Activated B cell treated with CpG ODN at 0.5 μM for 24 hours (primary cell): ENCODE measurements at places on chromosomes 5 and 9. TPM values are rescaled to one million over a fixed set of nuclear protein-coding genes. Genes with fewer than 3 reads are reported as not detected.

- peaks cover 3% of the 10 kb centered on the region for H3K36me3 ChIP-seq
- no peak overlapping the region for H3K27ac ChIP-seq
- no peak overlapping the region for H3K4me3 ChIP-seq
- no peak for DNase-seq
These were observed 118.4 kb downstream of the ARHGAP26 start for GRCh38 chr5:142888469-142889085.

DNA sequence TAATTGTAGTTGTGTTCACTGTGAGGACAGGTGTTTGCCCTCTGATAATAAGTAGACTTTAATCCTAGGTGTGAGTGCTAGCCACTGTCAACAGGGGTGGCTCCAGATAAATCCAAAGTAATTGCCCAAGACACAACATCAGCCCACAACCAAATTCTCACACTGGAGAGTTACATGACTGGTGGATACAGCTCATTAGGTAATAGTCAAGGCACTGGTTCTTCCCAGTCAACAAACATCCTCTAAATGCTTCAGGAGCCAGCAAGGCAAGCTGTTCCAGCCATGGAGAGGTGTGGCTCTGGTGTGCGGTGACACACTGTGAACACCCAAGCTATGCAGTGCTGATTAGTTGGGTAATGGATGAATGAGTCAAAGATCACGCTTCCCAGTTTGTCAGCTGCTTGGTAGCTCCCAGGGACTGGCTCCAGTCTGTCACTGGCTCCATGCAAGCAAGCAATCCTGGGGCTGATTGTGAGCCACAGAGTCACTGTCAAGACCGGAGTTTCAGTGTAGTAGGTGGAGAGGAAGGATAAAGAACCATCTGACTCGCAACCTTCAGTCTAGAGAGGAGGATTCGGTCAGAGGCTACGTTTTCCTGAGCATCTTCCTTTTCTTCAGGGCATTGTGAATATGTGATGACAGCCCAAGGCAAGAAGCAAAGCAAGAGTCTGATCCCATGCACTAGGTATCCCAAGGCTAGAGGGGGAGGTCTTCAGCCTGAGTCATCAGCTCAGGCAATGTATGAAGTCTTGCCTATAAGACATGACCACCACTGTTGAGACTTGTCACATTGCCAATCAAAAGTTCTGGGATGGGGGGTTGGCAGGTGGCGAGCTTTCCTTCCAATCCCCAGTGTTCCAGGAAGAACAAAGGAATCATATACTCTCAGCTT is 63.1 kb downstream of the UGCG start:
- no peak overlapping the region for H3K4me3 ChIP-seq
- DNase-seq: no peak
- no peaks in the 10 kb centered on the region for H3K27me3 ChIP-seq

DNA sequence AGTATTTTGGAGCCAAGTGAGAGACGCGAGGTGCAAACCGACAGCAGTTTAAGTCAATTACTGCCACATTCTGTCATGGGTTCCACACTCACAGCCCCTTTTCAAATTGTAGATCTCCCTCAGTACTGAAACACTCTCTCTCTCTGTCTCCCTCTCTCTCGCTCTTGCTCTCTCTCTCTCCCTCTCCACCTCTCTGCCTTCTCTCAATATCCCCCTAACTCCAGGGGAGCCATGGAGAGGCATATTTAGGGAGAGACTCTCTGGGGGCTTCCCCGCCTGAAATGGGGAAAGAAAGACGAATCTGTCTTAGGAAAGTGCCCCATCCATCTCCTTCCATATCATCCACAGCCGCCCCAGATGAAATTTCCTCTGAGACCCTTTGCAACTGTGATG is 1.6 kb downstream of the BRINP1 start:
- peaks cover 4% of the 10 kb centered on the region for H3K4me1 ChIP-seq
- H3K27me3 ChIP-seq: peaks cover 39% of the 10 kb centered on the region
- DNase-seq: no peak
- no peak overlapping the region for H3K27ac ChIP-seq
- no peak overlapping the region for H3K4me3 ChIP-seq

The ADAMTS19 gene
- not detected in 2 replicates for total RNA-seq

The PTGS1 gene
- 8.9 and 9.4 TPM in 2 replicates for total RNA-seq

The FCN2 gene
- total RNA-seq: not detected in 2 replicates

The PALM2AKAP2 gene
- not detected in 2 replicates for total RNA-seq

- peaks cover 77% of the 10 kb centered on the region for H3K4me1 ChIP-seq
- DNase-seq: no peak
- no peaks in the 10 kb centered on the region for H3K27me3 ChIP-seq
- peak overlapping the region; percentile 93 for H3K27ac ChIP-seq
- H3K36me3 ChIP-seq: no peaks in the 10 kb centered on the region
- H3K4me3 ChIP-seq: peak overlapping the region; percentile 15
These were observed 18.6 kb upstream of the ADRB2 start for GRCh38 chr5:148807851-148808250.

The GNA14 gene
- not detected in 2 replicates for total RNA-seq

- H3K27me3 ChIP-seq: no peaks in the 10 kb centered on the region
- no peaks in the 10 kb centered on the region for H3K4me1 ChIP-seq
- no peak for DNase-seq
- H3K36me3 ChIP-seq: no peaks in the 10 kb centered on the region
- H3K27ac ChIP-seq: no peak overlapping the region
- H3K4me3 ChIP-seq: no peak overlapping the region
These were observed 472.8 kb downstream of the DMRTA1 start for GRCh38 chr9:22919423-22919822.

- H3K4me3 ChIP-seq: no peak overlapping the region
- H3K27ac ChIP-seq: no peak overlapping the region
These were observed 3.6 kb upstream of the RORB start for GRCh38 chr9:74493512-74493911.

- H3K27me3 ChIP-seq: no peaks in the 10 kb centered on the region
- peaks cover 72% of the 10 kb centered on the region for H3K36me3 ChIP-seq
- peaks cover 14% of the 10 kb centered on the region for H3K4me1 ChIP-seq
- H3K27ac ChIP-seq: no peak overlapping the region
- H3K4me3 ChIP-seq: no peak overlapping the region
- DNase-seq: no peak
These were observed 60.4 kb downstream of the MTAP start for GRCh38 chr9:21862871-21863270.

The FOXD4L3 gene
- total RNA-seq: not detected in 2 replicates

The CER1 gene
- total RNA-seq: not detected in 2 replicates

The PCDHAC1 gene
- total RNA-seq: not detected in 2 replicates

DNA sequence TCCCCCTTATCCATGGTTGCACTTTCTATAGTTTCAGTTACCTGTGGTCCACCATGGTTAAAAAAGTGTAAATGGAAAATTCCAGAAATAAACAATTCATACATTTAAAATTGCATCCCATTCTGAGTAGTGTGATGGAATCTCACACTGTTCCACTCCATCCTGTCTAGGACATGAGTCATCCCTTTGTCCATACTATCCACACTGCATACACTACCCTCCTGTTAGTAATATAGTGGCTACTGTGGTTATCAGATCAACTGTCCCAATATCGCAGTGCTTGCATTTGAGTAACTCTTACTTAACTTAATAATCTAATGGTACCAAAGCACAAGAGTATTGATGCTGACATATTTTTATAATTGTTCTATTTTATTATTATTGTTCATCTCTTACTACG is 100.7 kb downstream of the RAB3C start:
- no peaks in the 10 kb centered on the region for H3K36me3 ChIP-seq
- no peak for DNase-seq
- H3K27ac ChIP-seq: no peak overlapping the region

The WDR70 gene
- total RNA-seq: 48.3 and 58.6 TPM in 2 replicates

The CSF1R gene
- total RNA-seq: 0.44 and 0.69 TPM in 2 replicates

DNA sequence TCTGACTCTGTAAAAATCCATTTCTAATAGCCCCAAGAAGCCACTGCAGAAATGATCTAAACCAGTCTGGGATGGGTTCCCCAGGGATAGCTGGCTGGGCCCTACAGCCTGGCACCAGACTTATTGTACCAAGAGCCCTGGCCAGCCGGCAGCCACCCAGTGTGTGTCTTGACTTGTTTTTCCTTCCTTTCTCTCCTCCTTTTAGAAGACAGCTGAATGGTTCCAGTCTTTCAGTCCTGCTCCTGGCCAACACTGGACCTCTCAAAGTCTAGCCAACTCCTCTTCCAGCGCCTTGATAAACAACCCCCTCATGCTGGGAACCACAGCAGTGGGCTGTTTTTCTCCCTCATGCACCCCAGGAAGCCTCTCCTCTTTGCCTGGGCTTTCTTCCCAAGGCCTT is 34.1 kb downstream of the ATOX1 start:
- H3K27ac ChIP-seq: no peak overlapping the region
- no peaks in the 10 kb centered on the region for H3K27me3 ChIP-seq
- peaks cover 30% of the 10 kb centered on the region for H3K4me1 ChIP-seq
- DNase-seq: no peak
- no peak overlapping the region for H3K4me3 ChIP-seq

GRCh38 chr5:124747791-124748686 is 1.6 kb upstream of the ZNF608 start:
- peak; percentile 41 for DNase-seq
- peaks cover 17% of the 10 kb centered on the region for H3K4me1 ChIP-seq
- H3K27ac ChIP-seq: no peak overlapping the region
- no peaks in the 10 kb centered on the region for H3K27me3 ChIP-seq
- H3K4me3 ChIP-seq: no peak overlapping the region

DNA sequence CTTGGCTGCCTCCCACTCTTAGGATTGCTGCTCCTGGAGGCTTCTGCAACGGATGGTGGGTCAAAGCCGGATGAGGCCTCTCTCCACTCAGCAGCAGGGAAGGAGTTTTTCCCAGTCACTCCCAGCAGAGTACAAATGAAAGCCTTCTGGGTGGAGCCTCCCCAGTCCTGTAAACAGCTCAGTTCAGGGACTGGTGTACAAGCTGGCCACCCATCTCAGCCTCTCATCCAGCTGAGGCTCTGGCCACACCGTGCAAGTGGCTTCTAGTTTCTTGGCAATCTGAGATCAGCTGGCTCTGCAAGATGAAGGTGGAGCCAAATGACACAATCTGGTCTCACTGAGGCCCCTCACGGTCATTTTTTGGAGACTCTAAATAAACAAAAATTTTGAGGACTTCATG is 10.0 kb downstream of the GPX3 start:
- no peak for DNase-seq
- peaks cover 95% of the 10 kb centered on the region for H3K36me3 ChIP-seq
- H3K27me3 ChIP-seq: no peaks in the 10 kb centered on the region
- no peak overlapping the region for H3K27ac ChIP-seq
- peaks cover 1% of the 10 kb centered on the region for H3K4me1 ChIP-seq

DNA sequence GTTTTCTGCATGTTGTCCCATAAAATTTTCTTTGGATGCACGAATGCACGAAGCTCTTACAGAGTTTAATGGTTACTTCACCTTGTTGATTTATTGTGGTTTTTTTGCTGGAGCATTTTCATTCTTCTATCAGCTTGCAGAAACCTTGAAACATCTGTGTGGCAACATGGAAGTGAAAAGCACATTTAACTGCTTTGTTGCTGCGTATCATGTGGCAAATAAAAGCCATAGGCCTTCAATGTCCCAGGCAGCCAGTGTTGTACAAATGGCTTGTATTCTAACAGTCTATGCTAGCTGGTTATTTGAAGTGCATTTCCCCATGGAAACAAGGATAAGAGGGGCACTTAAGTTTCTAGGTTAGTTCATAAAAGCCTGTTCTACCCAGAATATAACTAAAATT is 42.5 kb upstream of the RASGRF2 start:
- H3K27ac ChIP-seq: no peak overlapping the region
- no peaks in the 10 kb centered on the region for H3K36me3 ChIP-seq
- DNase-seq: no peak
- H3K4me3 ChIP-seq: no peak overlapping the region
- H3K4me1 ChIP-seq: no peaks in the 10 kb centered on the region

The SPACA9 gene
- 1.2 and 1.6 TPM in 2 replicates for total RNA-seq

The ABO gene
- not detected in 2 replicates for total RNA-seq

The BTNL8 gene
- total RNA-seq: not detected in 2 replicates

The BNC2 gene
- not detected in 2 replicates for total RNA-seq

The TNC gene
- total RNA-seq: not detected in 2 replicates

The SPATA31D4 gene
- not detected in 2 replicates for total RNA-seq

DNA sequence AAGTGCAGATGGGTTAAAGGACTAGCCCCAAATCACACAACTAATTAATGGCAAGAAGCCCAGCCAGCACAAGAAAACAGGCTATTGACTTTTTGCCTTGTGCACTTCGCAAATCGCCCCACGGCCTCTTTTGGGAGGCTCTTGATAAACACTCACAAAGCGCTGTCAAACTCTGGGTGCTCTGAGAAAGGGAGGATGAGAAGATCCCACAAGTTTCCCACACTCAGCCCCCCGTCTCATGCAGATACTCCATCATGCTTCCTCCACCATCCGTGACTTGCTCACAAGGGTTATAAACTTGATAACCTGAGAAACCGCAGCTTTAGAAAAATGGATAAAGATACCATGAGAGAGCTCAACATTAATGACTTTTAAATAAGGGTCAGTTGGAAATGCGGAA is 219.7 kb downstream of the EBF1 start:
- DNase-seq: no peak
- peak overlapping the region; percentile 88 for H3K27ac ChIP-seq
- H3K36me3 ChIP-seq: peaks cover 10% of the 10 kb centered on the region
- peak overlapping the region; percentile 70 for H3K4me3 ChIP-seq
- no peaks in the 10 kb centered on the region for H3K27me3 ChIP-seq
- peaks cover 95% of the 10 kb centered on the region for H3K4me1 ChIP-seq

The HAUS6 gene
- total RNA-seq: 13.7 and 15.3 TPM in 2 replicates

The TTC39B gene
- total RNA-seq: 3.2 and 6.6 TPM in 2 replicates

GRCh38 chr5:142290577-142291299 is 34.1 kb downstream of the SPRY4 start:
- H3K4me1 ChIP-seq: peaks cover 8% of the 10 kb centered on the region
- no peak overlapping the region for H3K4me3 ChIP-seq
- no peak overlapping the region for H3K27ac ChIP-seq
- DNase-seq: no peak
- no peaks in the 10 kb centered on the region for H3K36me3 ChIP-seq

GRCh38 chr5:126370796-126371718 is 52.2 kb upstream of the GRAMD2B start:
- no peaks in the 10 kb centered on the region for H3K36me3 ChIP-seq
- H3K27me3 ChIP-seq: peaks cover 7% of the 10 kb centered on the region
- no peaks in the 10 kb centered on the region for H3K4me1 ChIP-seq

The ALDH7A1 gene
- total RNA-seq: 0.95 and 1.8 TPM in 2 replicates

GRCh38 chr9:69476016-69476415 is 151.0 kb downstream of the ENTREP1 start:
- peaks cover 13% of the 10 kb centered on the region for H3K27me3 ChIP-seq
- H3K36me3 ChIP-seq: no peaks in the 10 kb centered on the region
- H3K4me3 ChIP-seq: no peak overlapping the region
- no peaks in the 10 kb centered on the region for H3K4me1 ChIP-seq
- DNase-seq: no peak
- H3K27ac ChIP-seq: no peak overlapping the region

GRCh38 chr9:108779551-108780325 is 76.0 kb downstream of the ACTL7B start:
- H3K36me3 ChIP-seq: no peaks in the 10 kb centered on the region
- H3K27ac ChIP-seq: no peak overlapping the region
- no peak for DNase-seq
- H3K4me3 ChIP-seq: no peak overlapping the region
- H3K27me3 ChIP-seq: peaks cover 8% of the 10 kb centered on the region

The CRHBP gene
- total RNA-seq: 0.27 TPM in 1 of 2 replicates, not detected in the other

DNA sequence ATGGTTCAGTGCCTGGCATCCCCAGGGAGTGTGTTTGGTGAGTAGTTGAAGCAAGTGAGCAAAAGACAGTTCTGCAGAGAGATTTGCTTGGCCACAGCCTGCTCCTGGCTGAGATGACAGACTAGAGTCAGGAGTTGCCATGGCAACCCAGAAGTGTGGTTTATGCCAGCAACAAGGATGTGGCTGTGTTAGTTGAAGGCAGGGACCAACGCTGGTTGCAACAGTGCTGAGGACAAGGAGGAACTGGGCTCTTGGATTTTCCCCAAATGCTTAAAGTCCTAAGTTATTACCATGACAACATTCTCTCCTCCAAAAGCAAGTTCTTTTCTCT is 2.7 kb downstream of the NXNL2 start:
- no peak overlapping the region for H3K27ac ChIP-seq
- peaks cover 12% of the 10 kb centered on the region for H3K4me1 ChIP-seq
- no peak overlapping the region for H3K4me3 ChIP-seq
